ENCODE measurements at places on chromosomes 7 and 10.

- DNase-seq = no peak
Measured at GRCh38 chr7:51317582-51317910, 937 bp upstream of the COBL start.

- no peak for DNase-seq
Measured at GRCh38 chr10:31765541-31765940, 163.1 kb downstream of the ARHGAP12 start.

DNA sequence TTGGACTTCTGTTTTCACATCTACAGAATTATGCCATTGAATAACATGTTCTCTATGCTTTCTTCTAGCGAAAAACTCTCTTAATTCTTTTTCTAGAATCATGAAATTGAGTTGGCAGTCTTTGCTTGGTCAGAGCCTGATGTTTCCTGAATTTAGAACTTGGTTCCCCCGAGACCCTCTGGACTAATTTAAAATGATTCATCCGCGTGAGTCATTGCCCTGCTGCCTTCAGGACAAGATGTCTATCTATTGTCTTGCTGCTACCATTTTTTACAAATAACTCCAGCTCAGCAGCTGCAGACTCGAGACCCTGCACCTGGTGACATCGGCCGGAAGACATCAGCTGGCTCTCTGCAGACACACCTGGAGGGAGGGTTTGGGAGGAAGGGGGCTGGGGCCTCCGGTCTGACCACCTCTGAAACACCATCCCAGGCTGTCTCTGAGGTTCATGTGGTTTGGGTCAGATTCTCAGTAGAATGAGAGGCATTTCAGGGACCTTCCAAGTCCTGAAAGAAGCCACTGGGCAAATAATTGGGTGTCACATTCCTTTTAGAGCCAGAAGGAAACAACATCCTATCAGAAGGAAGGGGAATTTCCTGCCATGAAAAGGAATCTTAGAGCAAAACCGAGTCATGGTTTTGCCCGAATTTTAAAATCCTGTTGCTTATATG lies 20.9 kb upstream of the KLF6 start:
- DNase-seq = no peak

- DNase-seq = no peak
Measured at GRCh38 chr7:50644586-50644985, 79.4 kb upstream of the DDC start.

DNA sequence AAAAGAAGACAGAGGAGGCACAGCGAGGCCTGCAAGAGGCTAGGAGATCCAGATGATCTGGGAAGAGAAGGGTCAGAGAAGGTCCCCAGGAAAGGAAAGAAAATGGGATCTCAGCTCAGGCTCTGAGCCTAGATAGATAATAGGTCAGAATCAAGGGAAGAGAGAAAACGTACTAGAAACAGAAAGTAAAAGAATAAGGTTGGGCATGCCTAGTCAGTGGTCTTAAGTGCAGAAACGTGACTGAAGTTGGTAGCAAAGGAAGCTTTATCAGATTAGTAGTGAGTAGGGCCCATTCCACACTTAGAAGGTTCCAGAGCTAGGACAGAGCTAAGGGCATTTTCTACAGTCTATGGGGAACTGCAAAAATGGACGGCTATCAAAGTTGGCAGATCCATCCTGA lies 84.8 kb upstream of the ASAH2 start:
- no peak for DNase-seq

DNA sequence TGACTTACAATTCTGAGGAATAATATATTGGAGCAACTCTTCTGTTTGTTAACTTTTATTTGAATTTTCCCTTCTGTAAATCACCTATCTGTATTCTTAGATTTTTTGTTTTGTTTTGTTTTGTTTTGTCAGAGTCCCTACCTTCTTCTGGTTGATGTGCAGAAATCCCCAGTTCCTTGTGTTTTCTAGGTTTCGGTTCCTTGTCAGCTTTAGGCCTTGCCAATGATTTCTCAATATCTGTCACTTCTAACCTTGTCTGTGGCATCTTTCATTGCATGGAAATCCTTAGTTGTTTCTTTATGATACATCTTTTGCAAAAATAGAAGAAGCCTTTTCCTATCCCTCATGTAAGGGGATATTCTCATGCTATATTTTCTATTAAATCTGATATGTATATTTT lies 21.7 kb upstream of the ST8SIA6 start:
- no peak for DNase-seq

GRCh38 chr10:114245121-114245791 lies 6.2 kb downstream of the VWA2 start:
- no peak for DNase-seq

- DNase-seq = no peak
Measured at GRCh38 chr7:133845005-133845404, 282.1 kb upstream of the LRGUK start.

DNA sequence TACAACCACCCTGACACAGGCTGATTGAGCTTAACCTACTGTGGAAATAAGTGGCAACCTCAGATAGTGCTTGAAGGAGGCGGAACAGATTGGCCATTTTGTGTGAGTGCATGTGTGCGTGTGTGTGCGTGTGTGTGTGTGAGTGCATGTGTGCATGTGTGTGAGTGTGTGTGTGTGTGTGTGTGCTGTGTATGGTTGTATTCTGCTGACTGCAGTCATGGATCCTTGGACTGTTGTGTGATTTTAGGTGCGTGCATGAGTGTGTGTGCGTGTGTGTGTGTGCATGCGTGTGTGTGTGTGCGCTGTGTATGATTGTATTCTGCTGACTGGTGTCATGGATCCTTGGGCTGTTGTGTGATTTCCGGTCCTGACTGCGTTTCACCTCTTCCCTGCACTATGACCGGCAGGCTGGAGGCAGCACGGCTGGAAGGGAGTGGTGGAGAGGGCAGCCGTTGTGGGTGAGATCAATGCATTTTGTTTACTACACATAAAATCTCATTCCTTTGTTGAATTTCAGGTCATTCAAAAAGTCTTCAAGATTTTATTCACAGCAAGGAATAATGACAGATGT lies 6.3 kb downstream of the IQCE start:
- DNase-seq = no peak

GRCh38 chr7:129924602-129925001 lies 28.2 kb downstream of the UBE2H start:
- no peak for DNase-seq

GRCh38 chr7:97454636-97455035 lies 277.2 kb upstream of the TAC1 start:
- DNase-seq = no peak

DNA sequence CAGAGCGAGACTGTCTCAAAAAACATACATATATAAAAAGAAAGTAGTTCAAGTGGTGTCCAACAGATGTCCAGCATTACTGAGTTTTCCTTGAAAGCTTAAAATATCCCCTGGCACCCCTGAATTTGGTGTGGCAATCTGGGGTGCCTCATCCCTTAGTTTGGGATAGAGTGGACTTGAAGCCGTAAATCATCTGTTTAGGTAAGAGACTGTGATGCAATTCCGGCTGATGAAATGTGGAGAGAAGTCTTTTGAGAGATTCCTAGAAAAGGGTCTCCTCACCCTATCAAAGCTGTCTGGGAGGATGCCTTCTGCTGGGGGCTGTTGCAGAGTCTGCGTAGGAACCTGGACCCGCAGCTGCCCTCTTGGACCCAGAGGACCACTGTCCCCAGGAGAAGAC lies 408.0 kb downstream of the RPS24 start:
- no peak for DNase-seq

- no peak for DNase-seq
Measured at GRCh38 chr10:123382491-123382890, 228.3 kb downstream of the BUB3 start.

DNA sequence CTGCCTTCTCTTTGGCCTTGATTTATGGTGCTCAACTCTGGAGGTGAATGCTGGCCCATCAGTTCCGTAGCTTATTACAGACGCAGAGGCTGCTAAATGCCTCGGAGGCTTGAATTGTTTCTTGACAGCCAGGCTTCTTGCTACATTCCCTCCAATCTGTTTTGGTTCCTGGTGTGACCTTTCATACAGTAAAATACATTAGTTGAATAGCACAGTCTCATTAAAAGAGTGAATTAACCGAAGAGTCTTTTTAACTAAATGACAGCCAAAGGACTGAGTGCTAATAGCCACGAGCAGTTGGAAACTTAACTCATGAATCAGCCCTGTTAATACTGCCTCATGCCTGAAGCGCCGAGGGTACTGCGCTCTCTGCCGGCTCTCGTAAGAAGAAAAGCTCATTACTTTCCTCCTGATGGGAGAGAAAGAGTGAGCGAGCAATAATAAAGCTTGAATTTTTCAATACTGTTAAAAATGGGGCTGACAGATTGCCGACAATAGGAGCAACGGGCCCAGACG lies 236.4 kb upstream of the GPR26 start:
- DNase-seq = no peak

DNA sequence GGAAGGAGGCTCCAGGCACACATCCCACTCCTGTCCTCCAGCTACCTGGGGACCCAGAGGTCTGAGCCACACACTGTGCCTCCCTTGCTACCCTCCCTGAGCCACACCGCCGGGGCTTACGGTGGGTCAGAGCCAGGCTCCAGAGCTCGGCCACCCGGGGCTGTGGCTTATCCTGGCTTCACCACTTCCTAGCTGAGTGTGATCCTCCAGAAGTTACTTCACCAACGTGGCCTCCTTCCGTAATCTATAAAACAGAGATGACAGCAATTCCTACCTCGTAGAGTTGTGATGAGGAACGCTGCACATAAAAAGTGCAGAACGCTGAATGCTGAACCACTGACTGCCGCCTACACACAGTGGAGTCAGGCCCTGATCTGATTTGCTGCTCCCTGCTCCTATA lies 285.0 kb downstream of the PRPF18 start:
- DNase-seq = no peak

- no peak for DNase-seq
Measured at GRCh38 chr7:57198801-57199200, 66.6 kb upstream of the ZNF479 start.

GRCh38 chr7:44382459-44383265 lies 57.3 kb upstream of the CAMK2B start:
- DNase-seq = no peak

DNA sequence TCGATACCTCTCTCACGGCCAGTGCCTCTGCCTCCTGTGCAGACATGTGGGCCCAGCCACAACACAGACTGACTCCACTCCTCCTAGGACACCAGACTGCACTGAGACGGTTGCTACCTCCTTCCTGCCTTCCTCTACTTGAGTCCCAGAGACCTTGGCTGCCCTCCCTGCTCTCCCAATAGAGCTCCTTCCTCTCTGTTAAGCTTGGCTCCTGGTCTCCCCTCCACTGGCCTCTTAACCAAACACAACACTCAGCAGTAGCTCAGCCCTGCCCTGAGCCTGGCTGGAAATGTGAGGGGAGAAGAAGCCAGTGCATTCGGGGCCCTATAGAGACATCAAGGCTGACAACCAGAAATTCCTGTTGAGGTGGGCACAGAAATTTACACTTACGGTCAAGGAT lies 102.0 kb downstream of the HTR5A start:
- DNase-seq = no peak

GRCh38 chr10:73743327-73743904 lies 756 bp upstream of the SEC24C start:
- DNase-seq = no peak

GRCh38 chr10:46228563-46229071 lies 58.2 kb upstream of the ANTXRL start:
- DNase-seq = no peak

DNA sequence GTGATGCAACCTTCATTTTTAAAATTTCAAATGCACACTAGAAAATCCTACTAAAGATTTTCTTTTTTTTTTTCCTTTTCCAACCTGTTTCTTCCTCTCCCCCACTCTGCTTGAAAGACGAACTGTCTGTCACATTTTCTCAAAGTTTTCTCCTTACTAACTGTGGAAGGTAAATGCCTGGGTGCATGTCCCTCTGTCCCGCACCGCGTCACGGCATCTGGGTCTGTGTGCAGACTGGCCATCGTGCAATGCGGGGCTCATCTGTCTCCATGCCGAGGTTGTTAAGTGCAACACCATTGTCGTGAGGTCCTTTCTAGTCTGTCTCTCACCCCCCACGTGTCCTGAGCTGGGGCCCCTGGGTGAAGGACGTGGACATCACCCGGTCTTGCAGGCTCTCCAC lies 28.4 kb downstream of the PFKFB3 start:
- no peak for DNase-seq

GRCh38 chr7:105678811-105679495 lies 97.7 kb upstream of the EFCAB10 start:
- DNase-seq = no peak

- no peak for DNase-seq
Measured at GRCh38 chr10:71443676-71444075, 47.0 kb downstream of the CDH23 start.

DNA sequence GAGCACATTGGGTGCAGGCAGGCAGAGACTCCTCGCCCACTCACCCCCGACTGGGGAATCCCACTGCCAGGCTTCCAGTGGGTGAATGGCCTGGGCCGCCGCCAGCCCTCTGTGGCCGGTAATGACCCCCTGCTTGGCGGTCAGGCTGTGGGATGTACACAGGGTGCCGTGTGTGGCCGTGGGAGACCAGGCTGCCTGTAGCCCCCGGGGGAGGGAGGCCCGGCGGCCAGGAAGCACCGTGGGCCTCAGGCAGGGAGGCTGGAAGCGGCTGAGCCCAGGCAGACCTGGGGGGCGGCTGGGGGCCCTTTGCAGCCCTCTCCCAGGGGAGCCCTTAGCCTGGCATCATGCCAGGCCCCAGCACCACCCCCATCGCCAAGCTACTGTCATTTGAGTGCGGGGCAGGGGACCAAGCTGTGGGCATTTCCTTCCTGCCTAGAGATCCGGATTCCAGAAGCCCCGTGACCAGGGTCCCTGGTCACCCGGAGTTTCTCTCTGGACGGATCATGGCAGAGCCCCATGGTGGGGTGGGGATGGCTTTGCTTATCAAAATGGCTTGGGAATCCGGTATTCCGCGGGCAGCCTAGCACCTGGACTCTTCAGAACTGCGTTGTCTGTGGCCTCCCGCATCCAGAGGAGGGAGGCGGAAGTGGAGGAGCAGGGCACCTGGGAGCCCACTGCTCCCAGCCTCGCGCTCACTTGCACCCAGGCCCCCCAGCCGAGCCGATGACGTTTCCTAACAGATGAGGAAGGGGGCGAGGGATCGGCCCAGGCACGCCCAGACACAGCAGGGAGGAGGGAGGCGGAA lies 1.1 kb downstream of the TTYH3 start:
- no peak for DNase-seq

- DNase-seq = no peak
Measured at GRCh38 chr7:134782121-134782623, 2.7 kb downstream of the CALD1 start.

- no peak for DNase-seq
Measured at GRCh38 chr10:61836888-61837754, 64.4 kb upstream of the ARID5B start.

- DNase-seq = no peak
Measured at GRCh38 chr7:1632916-1633785, 36.9 kb upstream of the ELFN1 start.

GRCh38 chr10:4111643-4112042 lies 326.6 kb upstream of the KLF6 start:
- no peak for DNase-seq

Measured in esophagus squamous epithelium (tissue), 5 donors.